Naive thymus-derived CD4-positive, alpha-beta T cell (primary cell): ENCODE measurements at places on chromosomes 12 and 14.

- no peak for DNase-seq
These were observed 2.1 kb upstream of the GPD1 start for GRCh38 chr12:50101663-50102062.

GRCh38 chr12:96255077-96255476 is 60.9 kb downstream of the ELK3 start:
- no peak for DNase-seq

DNA sequence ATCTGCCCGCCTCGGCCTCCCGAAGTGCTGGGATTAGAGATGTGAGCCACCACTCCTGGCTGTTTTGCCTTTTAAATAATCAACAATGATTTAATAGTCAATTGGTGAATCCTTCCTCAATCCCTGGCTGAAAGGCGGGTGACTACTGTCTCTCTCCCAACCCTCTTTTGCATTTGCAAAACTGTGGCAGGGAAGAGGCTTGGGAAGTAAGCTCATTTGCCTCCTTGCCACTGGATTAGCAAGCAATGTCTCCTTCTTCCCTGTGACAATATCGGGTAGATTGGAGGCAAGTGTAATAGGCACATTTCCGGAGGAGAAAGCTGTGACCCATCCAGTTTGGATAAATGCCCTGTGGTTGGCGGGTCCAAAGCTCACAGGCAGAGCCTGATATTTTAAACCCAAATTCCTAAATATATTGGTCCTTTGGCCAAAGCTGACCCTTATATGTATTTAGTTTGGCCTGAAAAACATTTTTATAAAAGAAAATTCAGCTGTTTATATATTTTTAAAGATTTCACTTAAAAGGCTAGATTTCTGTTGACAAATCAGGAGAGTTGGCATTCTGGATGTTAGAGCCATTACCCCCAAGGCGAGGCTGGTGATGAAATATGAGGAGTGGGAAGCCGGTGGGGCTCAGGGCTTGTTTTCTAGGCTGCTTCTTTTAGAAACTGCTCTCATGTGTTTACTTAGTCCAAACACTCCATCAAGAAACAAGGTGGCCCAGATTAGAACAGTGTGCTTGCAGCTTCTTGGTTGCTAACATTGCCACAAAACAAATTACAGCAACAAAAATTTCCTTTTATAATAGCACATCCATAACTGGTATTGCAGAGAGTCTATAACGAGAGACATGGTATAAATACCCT is 646.9 kb upstream of the TMEM132C start:
- no peak for DNase-seq

- DNase-seq = no peak
These were observed 8.4 kb downstream of the RNU4-2 start for GRCh38 chr12:120283318-120283717.

GRCh38 chr12:104372721-104373335 is 69.3 kb downstream of the EID3 start:
- DNase-seq = no peak

GRCh38 chr12:102369876-102370275 is 110.5 kb downstream of the IGF1 start:
- no peak for DNase-seq

- DNase-seq = no peak
These were observed 269.4 kb upstream of the ALG10 start for GRCh38 chr12:33752854-33753253.

DNA sequence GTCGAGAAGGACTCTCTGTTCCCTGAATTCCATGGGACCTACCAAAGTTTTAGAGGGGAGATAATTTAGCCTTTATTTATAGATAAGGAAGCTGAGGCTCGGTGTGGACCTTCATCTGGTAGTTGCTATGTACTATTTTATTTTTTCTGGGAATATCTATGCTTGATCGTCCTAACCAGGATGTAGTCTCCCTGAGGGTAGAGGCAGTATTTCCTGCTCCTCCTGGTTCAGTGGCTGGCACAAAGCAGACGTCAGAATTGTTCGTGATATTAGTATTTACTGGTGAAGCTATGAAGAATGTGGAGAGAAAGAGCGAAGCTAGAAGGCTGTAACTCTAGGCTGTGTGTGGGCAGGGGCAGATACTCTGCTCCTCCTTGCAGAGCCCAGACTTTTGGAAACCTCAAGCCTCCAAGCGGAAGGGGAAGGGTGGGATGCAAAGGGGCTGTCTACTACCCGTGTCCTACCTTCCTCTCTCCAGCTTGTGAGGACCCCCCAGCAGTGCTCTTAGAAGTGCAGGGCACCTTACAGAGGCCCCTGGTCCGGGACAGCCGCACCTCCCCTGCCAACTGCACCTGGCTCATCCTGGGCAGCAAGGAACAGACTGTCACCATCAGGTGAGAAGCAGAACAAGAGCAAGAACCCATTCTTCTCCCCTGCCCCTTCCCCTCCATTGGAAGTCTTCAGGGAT is 1.4 kb downstream of the LRP10 start:
- no peak for DNase-seq

GRCh38 chr14:24971255-24971654 is 78.7 kb downstream of the STXBP6 start:
- DNase-seq = no peak

DNA sequence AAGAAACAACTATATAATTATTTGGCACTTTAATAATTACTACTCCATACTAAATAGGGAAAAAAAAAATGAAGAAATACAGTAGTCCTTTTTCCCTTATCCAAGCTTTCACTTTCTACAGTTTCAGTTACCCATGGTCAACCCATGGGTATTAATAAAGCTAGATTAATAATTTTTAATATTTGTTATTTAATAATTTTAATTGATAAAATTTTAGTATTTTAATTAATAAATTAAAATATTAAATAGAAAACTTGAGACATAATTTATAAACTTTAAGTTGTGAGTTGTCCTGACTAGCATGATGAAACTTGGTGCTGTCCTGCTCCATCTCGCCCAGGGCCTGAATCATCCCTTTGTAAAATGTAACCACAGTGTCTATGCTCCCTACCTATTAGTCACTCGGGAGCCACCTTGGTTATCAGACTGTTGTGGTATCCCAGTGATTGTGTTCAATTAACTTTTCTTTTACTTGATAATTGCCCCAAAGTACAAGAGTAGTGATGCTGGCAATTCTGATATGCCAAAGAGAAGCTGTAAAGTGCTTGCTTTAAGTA is 71.8 kb downstream of the PAWR start:
- DNase-seq = no peak

- no peak for DNase-seq
These were observed 70.7 kb downstream of the MED13L start for GRCh38 chr12:116206828-116207227.
